ENCODE measurements at places on chromosomes 6 and 20. TPM values are rescaled to one million over a fixed set of nuclear protein-coding genes. Genes with fewer than 3 reads are reported as not detected.

DNA sequence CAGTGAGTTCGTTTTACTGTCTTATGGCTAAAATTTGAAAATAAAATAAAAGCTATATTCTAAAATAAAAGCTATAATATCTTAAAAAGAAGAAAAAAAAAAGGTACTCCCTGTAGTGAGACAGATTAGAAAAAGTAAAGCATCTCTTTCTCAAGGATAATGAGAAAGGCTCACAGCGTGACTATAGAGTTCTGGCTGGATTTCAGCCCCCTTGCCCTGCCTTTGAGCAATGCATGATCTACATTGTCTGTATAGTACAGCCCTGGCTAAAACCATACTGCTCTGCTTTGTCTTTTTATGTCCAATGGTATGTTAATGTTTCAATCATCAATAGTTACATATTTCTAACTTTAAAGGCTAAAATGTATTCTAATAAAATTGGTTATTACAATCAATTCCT lies 91.2 kb downstream of the PRSS35 start:
- no peak for DNase-seq
- no peaks in the 10 kb centered on the region for H3K36me3 ChIP-seq
- no peaks in the 10 kb centered on the region for H3K27me3 ChIP-seq
- H3K4me1 ChIP-seq: no peaks in the 10 kb centered on the region
- no peak overlapping the region for H3K4me3 ChIP-seq

NFKBIL1 gene
- total RNA-seq: 28.7 TPM

DNA sequence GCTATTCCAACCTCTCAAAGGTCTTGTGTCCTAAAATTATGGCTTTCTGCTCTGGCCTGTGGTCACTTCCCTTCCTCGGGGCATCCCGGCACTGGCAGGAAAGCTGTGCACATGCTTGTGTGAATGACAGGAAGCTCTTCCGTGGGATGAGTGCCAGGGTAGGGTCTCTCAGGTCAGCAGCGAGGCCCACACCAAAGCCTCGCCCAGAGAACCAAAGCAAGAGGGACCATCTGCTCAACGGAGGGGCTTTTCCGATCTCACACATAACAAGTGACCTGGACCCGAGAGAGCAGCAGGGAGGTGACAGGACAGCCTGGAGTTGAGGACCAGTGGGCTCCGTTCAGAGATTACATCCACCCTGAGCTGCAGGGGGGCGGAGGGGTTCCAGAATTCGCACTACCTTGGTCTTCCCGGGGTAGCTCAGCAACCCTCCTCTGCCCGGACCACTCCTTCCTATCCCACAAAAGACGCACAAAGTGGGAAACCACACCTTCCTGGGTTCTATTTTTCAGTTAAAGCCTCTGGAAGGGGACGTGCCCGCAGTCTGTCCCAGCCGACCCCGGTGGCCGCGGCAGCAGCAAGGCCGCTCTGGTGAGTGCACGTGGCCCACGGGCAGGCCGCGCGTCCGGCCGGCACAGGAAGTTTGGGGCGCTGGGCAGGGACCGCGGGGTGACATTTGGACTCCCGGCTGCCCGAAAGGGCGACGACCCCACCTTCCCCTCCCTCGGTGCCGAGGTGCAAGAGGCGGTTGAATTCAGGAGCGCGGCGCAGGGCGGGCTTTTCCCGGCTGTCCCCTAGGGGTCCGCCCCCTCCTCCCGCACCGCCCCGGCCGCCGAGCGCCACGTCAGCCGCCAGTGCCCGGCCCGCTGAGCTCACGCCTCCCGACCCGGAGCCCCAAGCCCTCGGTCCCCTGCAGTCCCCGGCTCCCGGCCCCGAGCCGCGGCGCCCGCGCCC lies 988 bp downstream of the TXNDC5 start:
- peaks cover 8% of the 10 kb centered on the region for H3K4me1 ChIP-seq
- no peaks in the 10 kb centered on the region for H3K27me3 ChIP-seq
- DNase-seq: peak; percentile 30
- peak overlapping the region; percentile 44 for H3K4me3 ChIP-seq
- H3K27ac ChIP-seq: no peak overlapping the region

- H3K27ac ChIP-seq: no peak overlapping the region
- no peaks in the 10 kb centered on the region for H3K4me1 ChIP-seq
- H3K4me3 ChIP-seq: no peak overlapping the region
- H3K27me3 ChIP-seq: no peaks in the 10 kb centered on the region
- no peaks in the 10 kb centered on the region for H3K36me3 ChIP-seq
Measured at GRCh38 chr6:155264693-155265320, 994 bp downstream of the CLDN20 start.

DNA sequence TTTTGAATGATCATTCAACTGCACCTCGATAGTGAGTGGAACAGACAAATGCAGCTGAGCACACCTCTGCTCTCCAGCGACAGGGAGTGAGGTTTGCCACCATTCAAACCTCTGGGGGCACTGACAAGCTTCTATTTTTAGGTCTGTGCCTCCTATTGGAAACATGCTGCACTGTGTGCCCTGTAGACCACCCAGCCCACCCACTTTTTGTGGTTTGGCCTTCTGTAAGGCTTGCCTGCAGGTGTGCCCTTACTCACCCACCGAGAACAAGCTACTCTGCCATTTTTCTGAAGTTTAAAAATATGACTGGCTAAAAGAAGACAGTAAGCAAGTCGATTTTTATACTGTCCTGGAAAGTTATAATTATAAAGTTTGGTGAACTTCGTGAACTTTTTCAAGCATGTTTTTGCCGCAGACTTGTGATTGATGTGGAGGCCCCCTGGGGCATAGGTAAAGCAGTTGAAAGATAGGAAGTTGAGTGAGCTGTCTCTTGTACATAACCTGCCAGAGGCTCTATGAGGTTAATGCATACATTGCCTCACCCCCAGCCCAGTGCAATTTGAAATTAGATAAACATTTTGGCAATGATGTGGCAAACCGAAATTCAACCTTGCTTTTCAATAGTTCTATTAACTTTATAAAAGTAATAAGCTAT lies 53.8 kb downstream of the ADGRG6 start:
- H3K27ac ChIP-seq: no peak overlapping the region
- no peaks in the 10 kb centered on the region for H3K4me1 ChIP-seq
- no peaks in the 10 kb centered on the region for H3K27me3 ChIP-seq
- H3K4me3 ChIP-seq: no peak overlapping the region
- DNase-seq: no peak

OGFR gene
- 40.7 TPM for total RNA-seq

PSMB8 gene
- total RNA-seq: 30.2 TPM

GATA5 gene
- total RNA-seq: 5.5 TPM

DNA sequence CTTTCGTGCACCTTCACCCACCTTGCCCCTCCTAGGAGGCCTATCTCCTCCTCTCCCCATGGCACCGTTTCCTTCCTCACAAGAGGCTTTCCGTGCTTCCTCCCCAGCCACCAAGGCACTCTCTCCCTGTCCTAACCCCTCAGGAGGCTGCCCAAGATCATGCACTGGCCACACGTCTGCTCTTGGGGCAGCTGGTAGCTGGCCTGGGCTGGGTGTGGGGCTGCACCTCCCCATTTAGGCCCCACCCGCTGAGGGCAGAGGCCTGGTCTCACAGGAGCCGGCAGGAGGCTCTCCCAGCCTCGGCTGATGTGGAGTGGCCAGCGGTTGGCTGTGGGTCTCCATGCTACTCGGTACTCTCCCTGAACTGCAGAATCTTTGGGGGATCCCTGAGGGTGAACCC lies 13.6 kb downstream of the NOL4L start:
- H3K4me1 ChIP-seq: no peaks in the 10 kb centered on the region
- no peak overlapping the region for H3K4me3 ChIP-seq
- no peaks in the 10 kb centered on the region for H3K27me3 ChIP-seq
- no peak overlapping the region for H3K27ac ChIP-seq

FAM209A gene
- total RNA-seq: 0.27 TPM

DNA sequence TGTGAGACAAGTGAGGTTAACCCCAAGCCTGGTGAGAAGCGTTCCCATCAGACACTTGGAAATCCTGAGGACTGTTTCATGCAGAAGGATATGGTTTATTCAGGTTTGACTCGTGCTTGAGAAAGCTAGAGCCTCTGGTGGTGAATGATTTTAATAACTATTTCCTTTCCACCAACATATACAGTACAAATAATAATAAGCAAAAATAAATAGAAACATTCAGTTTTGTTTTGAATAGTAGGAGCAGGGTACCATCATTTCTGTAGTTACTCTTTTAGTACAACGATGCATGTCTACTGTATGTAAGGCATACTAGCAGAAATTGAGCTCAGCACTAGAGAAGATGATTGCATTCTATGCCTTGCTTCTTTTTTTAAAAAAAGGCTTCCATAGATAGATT lies 33.5 kb downstream of the PLG start:
- no peak for DNase-seq
- H3K27me3 ChIP-seq: no peaks in the 10 kb centered on the region
- no peaks in the 10 kb centered on the region for H3K36me3 ChIP-seq
- H3K27ac ChIP-seq: no peak overlapping the region

DNA sequence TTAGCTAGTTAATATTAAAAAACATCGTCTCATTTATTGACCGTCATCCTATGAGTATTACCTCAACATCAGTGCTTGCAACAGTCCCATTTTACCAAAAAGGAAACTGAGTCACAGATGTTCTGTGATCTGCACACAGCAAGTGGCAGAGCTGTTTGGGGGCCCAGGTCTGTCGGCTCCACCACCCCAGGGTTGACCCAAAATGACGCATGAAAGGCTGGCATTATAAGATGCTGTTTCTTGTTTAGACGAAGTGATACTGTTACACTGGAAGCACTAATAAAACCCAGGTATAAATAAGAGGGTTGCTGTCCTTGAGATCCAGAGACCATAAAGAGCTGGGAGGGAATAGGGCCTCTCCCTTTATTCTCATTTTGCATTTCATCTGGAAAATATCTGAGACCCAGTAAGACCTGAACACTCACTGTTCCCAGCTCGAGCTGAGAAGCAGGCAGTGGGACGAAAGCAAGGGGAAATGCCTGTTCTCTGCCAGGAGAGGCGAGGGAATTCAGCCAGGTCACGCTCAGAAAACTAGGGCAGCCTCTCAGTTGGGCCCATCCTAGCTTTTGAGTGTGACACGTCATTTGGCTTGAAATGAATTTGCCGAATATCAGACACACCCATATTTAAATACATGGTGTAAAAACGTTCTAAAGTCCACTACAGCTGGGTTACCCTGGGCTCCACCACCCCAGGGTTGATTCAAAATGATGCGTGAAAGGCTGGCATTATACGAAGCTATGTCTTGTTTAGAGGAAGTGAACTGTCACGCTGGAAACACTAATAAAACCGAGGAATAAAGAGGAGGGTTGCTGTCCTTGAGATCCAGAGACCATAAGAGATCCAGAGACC lies 1.4 kb upstream of the MICAL1 start:
- H3K27me3 ChIP-seq: no peaks in the 10 kb centered on the region
- no peak overlapping the region for H3K4me3 ChIP-seq
- H3K4me1 ChIP-seq: peaks cover 3% of the 10 kb centered on the region

GRCh38 chr6:1324936-1325335 lies 13.0 kb downstream of the FOXQ1 start:
- no peak overlapping the region for H3K4me3 ChIP-seq
- no peak for DNase-seq
- no peaks in the 10 kb centered on the region for H3K36me3 ChIP-seq
- H3K4me1 ChIP-seq: no peaks in the 10 kb centered on the region
- H3K27me3 ChIP-seq: no peaks in the 10 kb centered on the region

CCN5 gene
- total RNA-seq: 296 TPM

DNA sequence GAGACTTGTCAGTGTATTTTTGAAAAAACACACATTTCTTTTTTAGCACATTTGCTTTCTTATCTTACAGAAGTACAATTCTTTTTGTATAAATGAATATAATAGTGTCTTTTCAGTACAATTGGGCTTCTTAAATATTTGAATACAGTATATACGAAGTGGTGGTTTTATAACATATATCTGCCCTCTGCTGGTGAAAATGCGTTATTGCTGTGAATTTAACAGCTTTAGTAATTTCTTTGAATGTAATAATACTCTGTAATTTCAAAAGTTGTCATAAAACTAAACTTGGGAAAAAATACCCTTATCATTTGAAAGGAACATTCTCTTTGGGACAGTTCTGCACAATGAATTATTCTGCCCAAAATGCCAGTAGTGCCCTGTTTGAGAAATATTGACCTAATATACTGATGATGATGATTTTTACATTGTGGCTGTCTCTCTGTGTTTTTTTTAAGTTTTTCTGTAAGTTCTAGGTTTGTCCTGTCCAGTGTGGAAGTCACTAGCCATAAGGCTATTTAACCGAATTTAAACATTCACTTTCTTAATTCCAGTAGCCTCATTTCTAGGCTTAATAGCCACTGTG lies 19.0 kb downstream of the SMAP1 start:
- H3K27ac ChIP-seq: no peak overlapping the region
- H3K4me3 ChIP-seq: no peak overlapping the region
- no peak for DNase-seq
- peaks cover 1% of the 10 kb centered on the region for H3K4me1 ChIP-seq

GRIK2 gene
- total RNA-seq: 1.4 TPM

GRCh38 chr6:157158897-157159296 lies 164.4 kb downstream of the TMEM242 start:
- H3K4me1 ChIP-seq: no peaks in the 10 kb centered on the region
- H3K36me3 ChIP-seq: no peaks in the 10 kb centered on the region
- no peak overlapping the region for H3K27ac ChIP-seq
- H3K4me3 ChIP-seq: no peak overlapping the region
- DNase-seq: no peak

DNA sequence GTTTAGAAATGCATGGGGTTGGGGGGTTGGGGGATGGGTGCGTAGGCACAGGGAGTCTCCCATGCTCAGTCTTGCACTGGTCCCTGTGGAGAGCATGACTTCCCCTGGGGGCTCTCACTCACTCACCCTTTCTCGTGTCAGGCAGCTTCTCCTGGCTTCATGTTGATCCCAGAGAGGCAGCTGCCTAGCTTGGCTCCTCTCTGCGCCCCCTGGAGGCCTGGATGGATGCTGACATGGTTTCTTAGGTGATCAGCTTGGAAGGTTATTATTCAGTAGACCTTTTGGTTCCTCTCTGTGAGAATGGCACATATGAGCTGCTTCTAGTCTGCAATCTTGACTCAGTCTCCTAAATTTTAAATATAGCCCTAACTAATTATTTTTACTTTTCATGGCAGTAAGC lies 109.3 kb upstream of the FAM83B start:
- no peaks in the 10 kb centered on the region for H3K27me3 ChIP-seq
- H3K4me3 ChIP-seq: no peak overlapping the region
- no peak overlapping the region for H3K27ac ChIP-seq
- H3K36me3 ChIP-seq: no peaks in the 10 kb centered on the region
- no peak for DNase-seq
